ENCODE measurements at places on chromosomes 3 and 15.

DNA sequence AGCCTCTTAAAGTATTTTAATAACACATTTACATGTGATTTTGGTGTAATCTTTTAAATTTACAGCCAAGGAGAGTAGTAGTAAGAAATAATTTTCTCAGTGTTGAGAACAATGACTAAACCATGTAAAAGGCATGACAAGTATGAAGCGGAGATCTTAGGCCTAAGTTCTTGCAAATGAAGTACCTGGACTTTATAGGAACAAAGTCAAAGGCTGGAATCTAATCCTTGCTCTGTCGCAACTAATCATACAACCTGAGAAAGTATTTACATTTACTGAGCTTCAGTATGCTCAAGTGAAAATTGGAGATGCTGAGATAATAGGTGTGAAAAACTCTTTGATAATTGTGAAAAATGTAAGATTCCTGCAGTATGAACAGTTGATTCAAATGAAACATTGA lies 86.4 kb upstream of the VGLL3 start:
- no peak for DNase-seq

GRCh38 chr3:160126051-160126450 lies 99.2 kb upstream of the C3orf80 start:
- DNase-seq = no peak

GRCh38 chr3:61605589-61606175 lies 44.3 kb downstream of the PTPRG start:
- DNase-seq = no peak

- DNase-seq = no peak
Observed at GRCh38 chr3:119368298-119368697, 74.1 kb downstream of the ARHGAP31 start.

DNA sequence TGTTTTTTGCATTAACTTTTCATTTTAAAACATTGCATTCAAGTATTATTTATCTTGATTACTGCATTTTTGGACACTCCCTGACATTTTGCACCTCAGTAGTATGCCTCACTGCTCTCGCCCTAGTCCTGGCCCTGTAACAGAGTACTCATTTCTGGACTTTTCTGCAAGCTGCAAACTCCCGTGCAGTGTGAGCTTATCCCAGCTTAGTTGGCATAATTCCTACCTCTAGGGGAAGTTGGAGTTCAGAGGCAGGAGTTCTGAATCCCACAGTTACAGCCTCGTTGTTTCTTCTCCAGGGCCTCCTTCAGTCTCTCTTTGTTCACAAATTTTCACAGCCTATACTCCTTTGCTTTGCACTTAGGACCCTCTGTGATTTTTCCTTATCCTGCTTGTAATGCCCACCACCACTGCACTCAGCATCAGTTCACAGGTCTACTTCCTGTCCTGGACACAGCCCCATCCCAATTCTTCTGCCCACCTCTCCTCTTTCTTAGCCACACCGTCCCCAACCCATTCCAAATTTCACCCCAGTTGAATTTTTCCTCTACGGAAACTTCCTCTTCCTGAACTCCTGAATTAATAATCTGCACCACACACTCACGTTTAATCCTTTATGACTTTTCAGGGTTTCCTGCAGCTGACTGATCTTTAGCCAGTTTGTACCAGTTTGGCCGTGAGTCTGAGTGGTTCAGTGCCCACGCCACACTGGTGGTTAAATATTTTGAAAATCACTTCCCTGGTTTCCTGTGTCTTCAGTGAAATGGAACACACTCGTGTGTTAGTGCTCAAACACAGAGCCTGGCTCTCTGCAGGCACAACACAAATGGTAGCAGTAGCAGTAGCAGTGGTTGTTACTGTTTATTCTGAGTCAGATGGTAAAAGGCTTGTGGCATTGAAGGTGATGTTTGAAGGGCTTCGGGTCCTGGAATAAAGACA lies 6.3 kb upstream of the CTSH start:
- DNase-seq = no peak

- no peak for DNase-seq
Observed at GRCh38 chr3:17055374-17056276, 170.9 kb downstream of the PLCL2 start.

DNA sequence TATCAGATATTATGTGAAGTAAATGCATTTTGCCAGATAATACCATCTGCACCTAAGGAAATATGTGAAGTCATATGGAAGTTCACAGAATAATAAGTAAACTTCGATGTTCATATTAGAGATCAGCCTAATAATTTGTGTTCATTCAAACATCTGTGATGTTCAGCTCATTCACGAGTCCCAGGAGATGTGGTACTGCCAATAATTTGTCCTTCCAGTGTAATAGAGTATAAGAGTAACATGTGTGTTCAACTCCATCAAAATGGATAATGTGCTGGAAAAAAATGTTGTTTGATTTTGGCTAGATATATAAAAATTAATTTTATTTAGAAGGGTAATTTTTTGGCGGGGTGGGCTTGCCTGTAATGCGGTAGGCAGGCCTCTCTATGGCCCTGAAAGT lies 75.4 kb upstream of the ARL6 start:
- DNase-seq = no peak

DNA sequence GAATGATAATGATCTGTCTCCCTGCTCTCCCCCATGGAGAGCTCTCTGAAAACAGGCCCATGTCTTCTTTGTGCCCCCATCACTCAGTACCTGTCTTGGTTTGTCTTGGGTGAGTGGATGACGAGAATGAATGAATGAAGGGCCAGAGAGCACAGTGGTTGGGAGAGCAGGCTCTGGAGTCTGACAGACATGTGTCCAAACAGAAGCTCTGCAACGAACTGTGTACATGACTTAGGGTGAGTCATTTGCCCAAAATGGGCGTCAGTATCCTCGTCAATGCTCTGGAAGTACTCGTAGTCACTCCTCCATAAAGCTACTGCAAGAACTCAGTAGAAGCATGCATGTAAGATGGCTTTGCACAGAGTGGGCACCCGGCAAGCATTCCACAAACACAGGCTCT lies 170.2 kb upstream of the TLE3 start:
- DNase-seq = no peak

- DNase-seq = no peak
Observed at GRCh38 chr3:160675566-160676124, 1.3 kb upstream of the ARL14 start.

DNA sequence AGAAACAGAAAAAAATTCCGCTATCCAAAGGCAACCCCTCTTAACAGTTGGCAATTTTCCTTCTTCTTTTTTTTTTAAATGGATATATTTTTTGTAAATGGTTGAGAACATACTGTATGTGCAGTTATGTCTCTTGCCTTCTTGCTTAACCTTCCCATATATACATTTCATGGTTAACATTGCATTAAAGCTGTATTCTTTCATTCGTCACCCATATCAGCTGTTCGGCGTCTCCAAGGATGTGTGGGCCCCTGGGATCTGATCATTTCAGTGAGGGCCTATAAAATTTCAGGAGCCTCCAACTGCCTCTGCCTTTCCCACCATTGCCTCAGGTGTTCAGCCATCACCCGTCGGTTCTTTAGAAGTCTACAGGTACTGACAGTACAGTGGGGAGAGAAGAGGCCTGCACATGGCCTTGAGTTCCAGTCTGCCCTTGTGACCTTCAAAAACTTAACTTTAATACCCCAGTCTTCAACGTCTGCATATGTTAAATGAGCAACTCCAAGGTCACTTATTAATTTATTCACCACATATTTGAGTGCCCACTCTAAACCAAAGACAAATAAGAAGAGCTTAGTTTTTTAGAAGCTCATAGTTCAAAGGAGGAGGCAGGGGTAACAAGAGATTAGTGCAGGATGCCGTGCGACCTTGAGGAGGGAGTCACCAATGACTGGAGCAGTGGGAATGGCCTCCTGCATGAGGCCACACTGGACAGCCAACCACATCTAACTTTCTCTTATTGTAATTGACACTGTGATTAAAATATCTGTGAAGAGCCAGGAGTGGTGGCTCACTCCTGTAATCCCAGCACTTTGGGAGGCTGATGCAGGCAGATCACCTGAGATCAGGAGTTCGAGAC lies 6.9 kb downstream of the ST6GAL1 start:
- DNase-seq = no peak

DNA sequence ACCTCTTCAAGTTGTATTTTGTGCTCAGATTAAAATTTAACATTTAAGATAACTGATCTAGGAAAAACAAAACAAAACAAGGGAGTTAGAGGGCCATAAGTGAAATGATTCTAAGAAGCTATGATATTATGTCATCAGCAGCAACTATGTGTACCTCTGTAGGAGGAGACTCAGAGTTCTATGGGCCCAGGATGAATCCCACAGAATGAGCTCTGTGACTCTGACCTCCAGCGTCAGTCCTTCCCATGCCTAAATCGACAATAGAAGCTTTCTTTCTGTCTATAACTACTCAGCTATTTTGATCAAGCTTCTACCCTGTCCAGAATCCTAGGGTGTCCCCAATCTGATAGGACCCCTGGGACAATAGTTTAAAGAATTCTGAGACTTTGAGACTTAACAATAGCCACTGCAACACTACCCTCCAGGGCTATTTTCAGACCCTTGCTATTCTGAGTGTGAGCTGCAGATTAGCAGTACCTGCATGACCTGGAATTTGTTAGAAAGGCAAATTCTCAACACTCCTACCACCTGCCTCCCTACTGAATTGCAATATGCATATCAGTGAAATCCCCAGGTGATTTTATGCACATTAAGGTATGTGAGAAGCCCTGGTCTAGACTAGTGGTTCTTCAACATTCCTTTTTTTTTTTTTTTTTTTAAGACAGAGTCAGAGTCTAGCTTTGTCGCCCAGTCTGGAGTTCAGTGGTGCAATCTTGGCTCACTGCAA lies 66.7 kb downstream of the ARHGAP31 start:
- DNase-seq = no peak

GRCh38 chr3:194598771-194599557 lies 34.3 kb downstream of the TMEM44 start:
- DNase-seq = no peak

DNA sequence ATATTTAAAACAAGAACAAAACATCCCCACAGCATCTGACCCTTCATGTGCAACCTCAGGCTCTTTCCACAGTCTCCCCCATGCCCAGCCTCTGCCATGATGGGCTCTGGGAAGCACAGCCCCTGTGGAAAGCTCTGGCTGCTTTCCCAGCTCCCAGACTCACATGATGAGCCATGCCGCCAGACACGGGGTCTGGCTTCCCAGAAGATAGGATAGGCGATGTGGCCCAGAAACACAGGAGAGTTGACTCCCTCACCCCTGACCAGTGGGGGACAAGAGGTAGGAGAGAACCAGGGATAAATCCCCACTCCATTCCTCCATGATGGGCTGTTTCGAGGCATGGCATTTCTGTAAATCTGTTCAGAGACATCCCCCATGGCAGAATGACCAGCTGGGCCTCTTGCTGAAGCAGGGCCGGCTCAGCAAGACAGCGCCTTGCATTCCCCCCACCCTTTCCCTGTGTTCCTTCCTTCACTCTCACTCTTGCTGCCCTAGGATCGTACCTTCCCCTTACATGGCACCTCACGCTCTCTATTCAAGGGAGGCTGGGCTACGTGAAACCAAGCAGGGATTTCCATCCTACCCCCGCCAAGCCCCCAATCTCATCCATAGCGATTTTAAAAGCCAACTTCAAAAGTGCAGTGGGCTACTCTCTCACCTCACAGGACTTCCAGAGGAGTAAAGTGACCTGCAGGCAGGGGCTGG lies 192.4 kb downstream of the ABHD5 start:
- no peak for DNase-seq

GRCh38 chr15:45376967-45377608 lies 1.3 kb downstream of the GATM start:
- DNase-seq = no peak

- peak; percentile 69 for DNase-seq
Observed at GRCh38 chr3:19885468-19885867, 48.5 kb downstream of the EFHB start.

GRCh38 chr3:48711727-48712126 lies 5.3 kb downstream of the IP6K2 start:
- DNase-seq = no peak

Data from hematopoietic multipotent progenitor cell treated with erythropoietin and hydrocortisone succinate and interleukin-3 and kit ligand, for 17 days (in vitro differentiated cells).